ENCODE measurements at places on chromosomes 1 and 21.

DNA sequence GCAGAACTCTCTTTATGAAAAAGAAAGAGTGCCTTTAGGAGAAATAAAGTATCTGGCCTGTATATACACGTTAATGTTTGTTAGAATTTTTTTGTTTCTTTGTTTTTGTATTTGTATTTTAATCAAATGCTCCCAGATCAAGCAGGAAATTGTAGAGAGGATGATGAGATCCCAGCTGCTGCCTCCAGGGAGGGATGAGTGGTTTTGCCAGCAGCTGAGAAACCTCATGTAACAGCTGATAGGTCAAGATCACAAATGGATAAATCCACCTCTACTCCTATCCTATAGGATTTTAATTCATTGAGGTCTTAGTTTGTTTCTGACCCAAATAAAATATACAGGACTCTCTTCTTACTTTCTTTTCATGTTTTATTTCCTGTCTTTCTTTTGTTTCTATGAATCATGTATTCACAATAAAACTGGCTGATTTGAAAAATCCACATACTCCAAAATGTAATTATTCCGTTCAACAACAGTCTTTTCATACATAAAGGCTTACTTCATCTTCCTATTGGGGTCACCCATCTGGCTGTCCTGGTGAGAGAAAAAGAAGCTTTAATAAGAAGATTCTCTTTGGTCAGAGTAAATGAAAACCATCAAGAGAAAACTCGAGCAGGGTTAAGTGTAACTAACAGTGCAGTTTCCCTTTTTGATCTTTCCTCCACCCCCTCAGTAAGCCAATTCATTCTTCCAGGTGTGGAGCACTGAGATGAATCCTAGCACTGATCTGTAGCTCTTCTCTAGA, 129.3 kb upstream of the PLPPR5 start:
- DNase-seq, result no peak

- DNase-seq, result no peak
Observed at GRCh38 chr1:229371624-229372023, 28.8 kb upstream of the CCSAP start.

DNA sequence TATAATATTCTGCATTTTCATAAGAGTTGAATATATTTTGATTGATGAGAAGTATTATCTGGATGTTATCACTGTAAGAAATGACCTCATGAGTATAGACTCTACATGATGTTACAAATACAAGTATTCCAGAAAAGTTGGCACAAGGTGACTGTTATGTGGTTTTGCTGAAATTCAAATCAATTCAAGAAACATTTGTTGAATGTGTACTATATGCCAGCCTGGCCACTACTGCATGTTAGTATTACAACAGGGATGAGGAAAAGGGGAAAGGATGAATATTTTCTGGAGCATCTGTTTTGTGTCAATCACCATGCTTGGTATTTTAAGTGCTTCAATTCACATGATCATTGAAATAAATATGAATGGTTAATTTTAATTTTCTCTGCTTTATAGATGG, 250.9 kb upstream of the PBX1 start:
- no peak for DNase-seq

GRCh38 chr1:114322734-114323133, 169.1 kb upstream of the SYT6 start:
- no peak for DNase-seq

DNA sequence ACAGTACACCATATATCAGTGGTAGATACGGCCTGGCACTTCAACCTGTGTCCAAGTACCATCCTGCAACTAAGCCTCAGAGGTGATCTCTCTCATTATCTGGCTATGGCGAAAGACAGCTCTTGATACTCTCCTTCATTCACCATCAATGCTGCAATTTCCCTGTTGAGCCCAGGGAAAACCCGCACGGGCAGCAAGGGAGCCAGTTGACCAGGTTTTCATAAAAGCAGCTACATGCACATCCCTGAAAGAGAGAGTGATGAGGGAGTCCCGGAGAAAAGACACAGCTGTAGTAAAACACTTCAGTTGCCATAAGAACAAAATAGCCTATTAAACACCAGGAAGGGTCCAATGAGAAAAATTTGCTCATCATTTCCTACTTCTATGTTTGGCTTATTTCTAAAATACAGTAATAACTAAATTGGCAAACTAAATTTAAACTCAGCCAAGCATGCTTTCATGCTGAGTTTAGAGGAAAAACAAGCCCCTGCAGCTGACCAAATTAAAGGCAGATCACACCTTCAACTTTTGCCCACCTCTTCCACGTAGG, 68.3 kb downstream of the CAPZB start:
- DNase-seq, result no peak

GRCh38 chr1:30689901-30690645, 33.3 kb downstream of the MATN1 start:
- no peak for DNase-seq

DNA sequence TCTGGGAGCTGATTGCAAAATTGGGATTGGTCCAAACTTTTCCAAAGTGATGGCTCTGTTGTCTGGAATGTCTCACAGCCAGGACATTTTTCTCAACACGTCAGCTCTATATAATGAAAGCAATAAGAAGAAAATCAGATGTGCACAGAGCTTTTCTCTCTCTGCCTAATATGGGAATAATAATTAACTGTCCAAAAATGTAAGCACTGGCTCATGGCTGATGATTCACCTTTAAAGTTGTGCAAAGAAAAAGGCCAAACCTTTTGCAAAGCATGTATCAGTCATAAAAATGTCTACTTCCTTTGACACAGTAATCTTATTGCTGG, 30.4 kb downstream of the ZNF281 start:
- DNase-seq, result no peak

DNA sequence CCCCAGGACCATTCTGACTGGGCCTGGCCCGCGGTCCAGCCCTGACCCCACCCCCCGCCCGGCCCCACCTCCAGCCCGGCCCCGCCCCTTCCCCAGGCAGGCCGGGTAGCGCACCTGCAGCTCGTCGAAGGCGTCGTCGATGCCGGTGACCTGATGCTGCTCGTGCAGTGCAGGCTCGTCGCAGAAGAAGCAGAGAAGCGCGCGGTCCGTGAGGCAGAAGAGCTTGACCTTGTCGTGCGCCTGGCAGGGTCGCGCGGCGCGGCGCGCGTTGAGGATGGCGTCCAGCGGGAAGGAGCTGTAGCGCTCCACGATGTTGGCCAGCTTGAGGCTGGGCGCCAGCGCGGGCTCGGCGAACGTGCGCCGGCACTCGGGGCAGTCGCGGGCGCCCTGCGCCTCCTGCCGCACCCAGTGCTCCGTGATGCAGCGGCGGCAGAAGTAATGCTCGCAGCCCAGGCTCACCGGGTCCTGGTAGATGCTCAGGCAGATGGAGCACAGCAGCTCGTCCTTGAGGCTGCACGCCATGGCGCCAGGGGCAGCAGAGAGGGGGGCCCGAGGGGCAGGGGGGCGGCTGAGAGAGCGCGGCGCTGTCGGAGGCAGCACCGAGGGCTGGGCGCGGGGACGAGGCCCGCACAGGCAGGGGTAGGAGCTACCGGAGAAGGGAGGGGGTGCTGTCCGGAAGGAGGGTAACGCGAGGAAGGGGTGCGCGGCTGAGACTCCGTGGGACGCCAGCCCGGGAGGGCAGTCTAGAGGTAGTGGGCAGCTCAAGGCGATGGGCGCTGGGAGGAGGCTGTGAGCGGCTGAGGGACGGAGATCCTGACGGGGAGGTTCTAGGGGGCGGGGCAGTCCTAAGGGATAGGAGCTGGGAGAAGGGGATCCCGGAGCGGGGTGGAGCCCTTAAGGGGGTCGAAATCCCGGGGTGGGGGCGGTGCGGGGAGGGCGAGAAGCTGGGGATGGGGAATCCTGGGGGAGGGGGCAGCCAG, 642 bp downstream of the TRIM62 start:
- DNase-seq, result peak; percentile 46

DNA sequence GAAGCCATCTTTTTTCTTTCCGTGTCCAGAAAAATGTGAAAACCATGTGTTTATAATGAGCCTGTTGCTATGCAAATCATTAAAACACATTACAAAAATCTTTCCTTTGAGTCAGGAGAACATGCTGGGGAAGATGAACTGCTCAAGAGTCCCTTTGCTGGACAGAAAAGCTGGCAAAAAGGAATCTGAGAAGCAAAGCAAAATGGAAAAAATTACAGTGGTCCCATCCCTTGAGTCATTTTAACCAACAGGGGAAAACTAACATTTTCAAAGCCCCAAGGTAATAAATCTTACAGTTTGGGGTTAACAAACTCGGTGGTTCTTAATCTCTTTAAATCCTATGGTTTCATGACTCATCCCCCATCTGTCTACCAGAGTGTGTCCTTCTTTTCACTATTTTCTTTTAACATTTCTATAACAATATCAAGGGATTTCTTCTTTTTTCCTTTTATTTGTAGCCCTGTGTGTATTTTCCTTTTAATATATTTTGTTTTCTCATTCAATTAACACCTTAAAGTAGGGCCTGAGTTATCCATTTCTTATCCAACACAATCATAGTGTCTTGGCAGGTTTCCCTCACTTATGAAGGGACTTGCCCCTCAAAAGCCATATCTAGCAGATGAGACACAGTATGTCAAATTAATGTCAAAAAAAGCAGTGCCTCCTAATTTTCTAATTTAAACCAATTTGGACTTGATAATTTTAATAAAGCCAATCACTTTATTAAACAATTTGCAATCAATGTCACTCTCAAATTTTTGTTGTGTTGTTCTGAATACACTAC, 105.4 kb downstream of the PTPN14 start:
- DNase-seq, result no peak

Measured in activated CD8-positive, alpha-beta memory T cell treated with anti-CD3 and anti-CD28 coated beads for 4 hours (primary cell).